HT-29 (cell line): ENCODE measurements at places on chromosomes 6 and 20.

DNA sequence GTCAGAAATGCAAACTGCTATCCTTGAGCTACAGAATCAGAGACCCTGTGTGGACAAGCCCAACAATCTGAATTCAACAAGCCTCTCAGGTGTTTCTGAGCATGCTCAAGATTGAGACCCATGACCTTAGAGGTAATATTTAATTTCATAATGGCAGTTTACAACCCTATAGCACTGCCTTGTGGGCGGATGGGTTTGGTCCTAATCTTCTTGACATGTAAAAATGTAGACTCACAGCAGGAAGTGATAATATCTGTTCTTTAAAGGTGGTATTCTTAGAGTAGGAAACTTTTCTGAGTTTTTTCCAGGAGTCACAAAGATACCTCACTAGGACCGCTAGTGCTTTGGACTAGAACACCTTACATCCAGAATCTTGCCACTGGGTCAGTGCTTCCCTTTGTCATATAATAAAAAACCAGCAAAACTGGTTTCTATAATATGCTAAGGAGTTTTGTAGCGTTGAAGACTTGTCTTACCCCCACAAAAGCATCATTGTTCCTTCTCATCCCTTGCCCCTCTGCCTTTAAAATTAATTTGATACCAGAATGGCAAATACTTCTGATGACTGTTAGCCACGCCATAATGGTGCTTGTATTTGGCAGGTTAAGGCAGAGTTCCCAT, 52.6 kb downstream of the E2F3 start:
- DNase-seq: peak; percentile 50

DNA sequence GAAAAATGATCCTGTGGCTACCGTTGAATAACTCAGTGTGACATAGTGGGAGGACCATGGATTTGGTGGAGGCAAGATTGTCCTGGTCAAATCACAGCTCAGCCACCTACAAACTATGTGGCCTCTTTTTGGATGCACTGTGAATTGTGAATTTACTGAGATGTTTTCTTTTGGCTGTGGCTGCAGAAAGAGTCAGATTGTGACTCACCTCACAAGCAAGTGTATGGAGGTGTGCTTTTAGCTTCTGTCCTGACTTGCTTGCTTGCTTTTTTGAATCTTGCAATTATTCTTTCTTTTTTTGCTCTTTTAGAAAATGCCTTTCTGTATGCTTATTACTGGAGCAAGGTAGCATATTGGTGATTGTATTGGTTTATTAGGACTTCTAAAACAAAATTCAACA, 122.9 kb upstream of the FOXO3 start:
- no peak for DNase-seq

GRCh38 chr6:87837444-87837843, 135.4 kb upstream of the AKIRIN2 start:
- no peak for DNase-seq

DNA sequence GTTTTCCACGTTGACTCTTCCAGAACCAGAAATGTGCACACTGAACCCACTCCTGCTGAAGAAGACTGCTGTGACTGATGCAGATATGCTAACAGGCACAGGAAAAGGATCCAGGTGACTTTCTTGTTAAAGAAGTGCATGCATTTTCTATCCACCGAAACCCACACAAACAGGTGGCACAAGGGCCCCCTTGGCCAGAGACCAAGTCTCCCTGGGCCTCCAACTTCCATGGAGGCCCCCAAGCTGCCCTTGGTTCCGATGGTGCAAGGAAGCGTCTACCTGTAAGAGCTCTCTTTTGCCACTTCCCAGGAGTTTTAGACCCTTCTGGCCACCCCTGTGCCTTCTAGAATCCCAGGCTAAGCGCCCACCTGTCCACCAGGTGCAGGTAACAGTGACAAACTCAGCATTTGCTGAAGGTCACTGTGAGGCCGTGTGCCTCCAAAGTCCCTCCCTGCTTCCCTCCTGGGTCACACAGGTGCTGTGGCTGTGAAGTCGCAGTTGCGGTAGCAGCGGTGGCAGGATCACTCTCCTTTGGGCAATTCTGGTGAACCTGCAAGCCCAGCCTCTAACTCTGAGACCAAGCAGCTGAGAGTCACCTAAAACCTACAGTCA, 134.8 kb downstream of the PXDC1 start:
- no peak for DNase-seq

DNA sequence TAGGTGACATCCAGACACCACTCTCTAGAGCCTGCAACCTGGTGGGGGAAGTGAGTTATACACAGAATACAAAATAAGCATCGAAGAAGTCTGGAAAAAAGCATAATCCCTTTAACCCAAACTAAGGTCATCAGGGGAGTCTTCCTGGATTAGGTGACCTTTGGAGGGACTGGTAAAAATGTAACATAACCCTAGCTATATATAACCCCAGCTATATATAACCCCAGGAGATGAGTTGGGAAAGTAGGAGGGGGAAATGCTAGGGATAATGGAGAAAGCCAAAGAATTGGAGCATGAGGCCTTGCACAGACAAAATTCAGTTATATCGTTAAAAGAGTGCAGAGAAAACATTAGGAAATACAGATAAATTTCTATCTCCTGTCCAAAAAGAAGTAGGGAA, 164.8 kb downstream of the QRSL1 start:
- DNase-seq: no peak

- peak; percentile 76 for DNase-seq
Observed at GRCh38 chr20:60262967-60263603, 304.9 kb downstream of the CDH26 start.

DNA sequence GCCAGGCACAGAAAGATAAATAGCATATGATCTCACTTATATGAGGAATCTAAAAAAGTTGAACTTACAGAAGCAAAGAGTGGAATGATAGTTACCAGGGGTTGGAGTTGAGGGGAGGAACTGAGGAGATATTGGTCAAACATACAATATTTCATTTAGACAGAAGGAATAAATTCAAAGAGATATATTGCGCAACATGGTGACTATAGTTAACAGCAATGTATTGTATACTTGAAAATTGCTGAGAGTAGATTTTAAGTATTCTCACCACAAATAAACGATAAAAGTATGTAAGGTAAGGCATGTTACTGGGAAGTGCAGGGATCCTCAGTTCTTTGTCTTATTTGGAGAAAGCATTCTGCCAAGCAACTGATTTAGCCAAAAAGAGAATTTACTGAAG, 171.9 kb downstream of the LMBRD1 start:
- DNase-seq: no peak

DNA sequence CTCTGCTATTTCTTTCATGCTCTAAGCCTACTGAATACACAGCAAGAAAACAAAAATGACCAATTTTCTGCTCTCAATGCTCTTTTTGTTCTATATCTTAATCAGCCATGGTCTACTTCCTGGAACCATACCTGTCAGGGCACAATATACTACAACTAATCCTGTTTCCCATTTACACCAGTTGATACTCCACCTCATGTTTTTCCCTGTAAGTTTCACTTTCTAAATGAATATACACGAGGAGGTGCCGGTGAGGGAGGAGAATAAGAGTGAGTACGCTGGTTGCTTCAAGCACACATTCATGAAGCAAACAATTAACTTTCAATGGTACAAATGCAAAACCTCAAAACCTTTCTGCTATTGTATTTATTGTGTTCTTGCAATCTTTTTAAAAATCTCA, 443.1 kb upstream of the ID4 start:
- DNase-seq: no peak

- DNase-seq: no peak
Observed at GRCh38 chr6:37521674-37522073, 22.0 kb upstream of the CCDC167 start.

GRCh38 chr6:37171201-37171969, 1.4 kb downstream of the PIM1 start:
- peak; percentile 51 for DNase-seq

GRCh38 chr20:13430346-13431002, 208.3 kb downstream of the TASP1 start:
- DNase-seq: peak; percentile 10

DNA sequence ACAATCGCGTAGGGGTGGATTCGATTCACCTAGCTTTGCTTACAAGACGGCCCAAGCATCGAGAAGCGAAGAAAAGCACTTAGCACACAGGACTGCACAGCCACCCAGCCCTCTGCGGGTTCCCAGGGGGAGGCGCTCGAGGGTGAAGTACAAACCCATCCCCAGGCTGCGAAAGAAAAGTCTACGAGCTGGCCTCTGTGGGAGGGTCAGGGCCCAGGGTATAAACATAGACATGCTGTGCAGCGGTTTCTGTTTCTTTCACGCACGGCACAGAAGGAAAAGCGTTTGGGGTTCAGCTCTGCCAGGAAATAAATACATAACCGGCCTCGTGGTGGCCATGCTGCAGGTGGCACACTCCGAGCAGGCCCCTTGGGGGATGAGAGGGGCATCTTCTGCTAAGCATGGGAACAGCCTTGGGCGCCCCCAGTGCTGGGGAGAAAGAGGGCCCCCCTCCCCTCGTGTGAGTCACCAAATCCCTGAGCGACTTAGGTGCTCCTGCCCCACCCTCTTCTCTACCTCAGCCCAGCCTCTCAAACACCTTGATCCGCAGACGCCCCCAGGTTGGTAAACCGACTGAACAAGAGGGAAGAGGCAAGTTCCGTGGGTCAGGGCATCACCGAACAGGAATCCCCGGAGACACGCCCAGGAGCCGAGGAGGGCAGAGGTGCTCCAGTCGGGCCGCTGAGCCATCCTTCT, 91.6 kb upstream of the RIPOR2 start:
- no peak for DNase-seq

GRCh38 chr20:60354024-60354580, 395.9 kb downstream of the CDH26 start:
- no peak for DNase-seq

DNA sequence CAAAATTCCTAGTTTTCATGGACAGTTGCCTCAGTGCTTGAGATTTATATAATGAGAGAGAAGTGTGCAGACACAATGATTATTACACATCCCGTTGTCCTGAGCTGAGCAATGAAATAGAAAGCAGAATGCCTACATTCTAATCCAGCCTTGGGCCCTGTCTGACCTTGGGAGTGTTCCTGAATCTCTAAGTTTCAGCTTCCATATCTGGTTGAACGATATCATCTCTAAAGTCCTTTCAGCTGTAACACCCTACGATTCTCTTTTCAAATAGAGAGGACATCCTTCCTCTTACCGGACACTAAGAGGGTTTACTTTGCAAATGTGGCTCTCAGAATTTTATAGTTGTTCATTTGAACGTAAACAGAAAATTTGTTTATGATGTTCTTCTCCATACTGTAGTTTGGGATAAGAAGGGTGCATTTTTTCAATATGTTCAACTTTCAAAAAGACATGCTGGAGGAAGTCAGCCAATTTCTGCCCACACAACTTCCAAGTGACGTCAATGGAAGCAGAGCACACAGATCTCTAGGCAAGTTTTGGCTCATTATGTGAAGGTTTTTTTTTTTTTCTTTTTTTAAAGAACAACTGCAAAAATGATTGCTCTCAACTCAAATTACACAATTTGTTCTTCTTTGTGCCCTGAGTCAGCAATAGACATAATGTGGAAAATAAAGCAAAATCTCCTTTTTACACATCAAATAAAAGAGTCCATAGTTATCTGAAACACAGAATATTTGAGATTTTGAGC, 50.4 kb downstream of the PDE7B start:
- DNase-seq: no peak

GRCh38 chr6:25369036-25369432, 89.9 kb downstream of the CARMIL1 start:
- no peak for DNase-seq

DNA sequence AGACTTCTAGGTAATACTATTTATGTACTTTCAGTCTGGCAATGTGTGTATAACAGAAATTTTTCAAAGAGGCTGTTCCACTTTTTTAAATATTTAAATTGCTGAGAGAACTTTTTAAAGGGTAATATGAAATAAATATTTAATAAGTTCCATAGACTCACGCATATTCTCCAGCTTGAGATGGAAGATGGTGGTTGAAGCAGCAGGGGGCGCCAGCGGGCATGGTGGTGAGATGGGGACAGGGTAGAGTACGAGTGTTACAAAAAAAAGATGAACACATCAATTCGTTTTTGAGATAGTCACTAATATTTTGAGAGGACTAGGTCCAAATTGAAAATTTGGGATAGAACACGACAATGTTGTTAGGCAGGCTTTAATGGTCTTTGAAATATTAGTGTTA, 68.4 kb downstream of the RSPO3 start:
- DNase-seq: peak; percentile 33

DNA sequence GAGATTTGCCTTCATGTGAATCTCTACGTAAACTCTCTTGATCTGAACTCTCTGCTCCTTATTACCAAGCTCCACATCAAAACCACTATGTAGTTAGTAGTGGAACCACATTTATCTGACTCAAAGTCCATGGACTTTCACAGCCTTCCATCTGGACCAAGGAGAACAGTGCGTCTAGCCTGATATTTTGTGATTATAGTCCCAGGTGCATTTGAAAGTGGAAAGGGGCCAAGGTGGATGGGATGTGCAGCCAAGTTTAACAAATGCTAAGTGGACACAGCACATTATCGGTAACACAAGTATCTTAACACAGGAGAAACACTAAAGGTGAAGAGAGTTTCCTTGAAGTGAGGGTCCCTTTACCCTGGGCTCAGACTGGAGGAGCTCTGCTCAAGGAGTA, 281.2 kb upstream of the SGK1 start:
- DNase-seq: no peak

DNA sequence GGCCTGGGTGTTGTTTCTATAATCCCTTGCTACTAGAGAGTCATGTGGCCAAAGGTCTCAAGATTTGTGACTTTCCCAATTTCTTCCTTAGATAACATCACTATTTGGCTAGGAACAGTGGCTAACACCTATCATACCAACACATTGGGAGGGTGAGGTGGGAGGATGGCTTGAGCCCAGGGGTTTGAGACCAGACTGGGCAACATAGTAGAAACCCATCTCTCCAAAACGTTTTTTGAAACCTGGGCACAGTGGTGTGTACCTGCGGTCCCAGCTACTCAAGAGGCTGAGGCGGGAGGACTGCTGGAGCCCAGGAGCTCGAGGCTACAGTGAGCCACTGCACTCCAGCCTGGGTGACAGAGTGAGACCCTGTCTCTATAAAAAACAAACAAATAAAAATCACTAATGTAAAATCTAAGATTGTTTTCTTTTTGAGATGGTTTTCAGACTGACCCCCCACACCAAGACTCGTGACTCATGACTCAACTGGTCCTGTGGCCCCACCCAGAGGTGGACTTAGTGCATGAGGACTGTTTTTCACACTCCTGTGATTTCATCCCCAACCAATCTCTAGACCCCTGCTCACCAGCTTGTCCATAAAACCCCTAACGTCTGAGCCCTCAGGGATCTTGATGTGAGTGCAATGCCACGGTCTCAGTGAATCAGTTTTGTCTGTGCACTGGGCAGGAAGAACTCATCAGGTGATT, 48.3 kb upstream of the KIF16B start:
- no peak for DNase-seq

- no peak for DNase-seq
Observed at GRCh38 chr6:136510299-136510698, 39.9 kb downstream of the MAP7 start.

DNA sequence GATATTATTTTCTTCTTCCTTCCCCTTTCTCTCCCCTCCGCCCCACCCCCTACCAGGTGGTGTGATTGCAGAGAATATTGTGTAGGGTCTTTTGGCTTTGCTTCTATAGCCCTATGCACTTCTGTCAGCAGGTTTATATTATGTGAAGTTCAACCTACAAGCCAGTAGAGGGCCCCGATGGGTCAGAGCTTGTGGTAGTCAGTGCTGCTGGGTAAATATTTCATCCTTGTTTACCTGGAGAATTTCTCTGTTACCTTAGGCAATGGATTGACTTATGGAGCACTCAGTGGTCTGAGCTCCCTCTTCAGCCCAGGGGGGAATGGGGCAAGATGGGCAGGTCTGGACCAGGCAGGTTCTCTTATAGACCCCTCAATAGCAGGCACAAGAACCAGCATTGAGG, 720.9 kb downstream of the GRIK2 start:
- peak; percentile 38 for DNase-seq

GRCh38 chr6:170289180-170289931, 1.5 kb downstream of the DLL1 start:
- DNase-seq: no peak

GRCh38 chr20:528923-529604, 14.5 kb downstream of the CSNK2A1 start:
- no peak for DNase-seq
